Activated CD8-positive, alpha-beta memory T cell treated with anti-CD3 and anti-CD28 coated beads, Interleukin-2, amount 50 U/mL, for 48 hours (primary cell): ENCODE measurements at places on chromosomes 7 and 10.

- no peak for DNase-seq
These were observed 34.4 kb upstream of the SLC29A4 start for GRCh38 chr7:5248201-5248885.

DNA sequence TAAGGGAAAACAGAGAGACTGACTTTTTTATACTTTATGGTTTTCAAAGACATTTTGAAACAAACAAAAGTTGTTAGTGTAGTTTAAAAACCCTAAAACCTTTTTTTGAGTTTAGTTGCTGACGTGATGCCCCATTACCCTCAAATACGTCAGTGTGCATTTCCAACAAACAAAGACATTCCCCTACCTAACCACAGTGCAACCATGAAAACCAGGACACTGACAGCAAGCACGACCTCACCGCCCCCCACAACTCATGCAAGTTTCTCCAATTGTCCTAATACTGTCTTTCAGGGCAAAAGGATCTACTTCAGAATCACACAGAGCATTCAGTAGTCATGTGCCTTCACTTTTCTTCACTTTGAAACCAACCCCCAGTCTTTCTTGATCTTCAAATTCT, 75.0 kb downstream of the WNT2 start:
- no peak for DNase-seq

DNA sequence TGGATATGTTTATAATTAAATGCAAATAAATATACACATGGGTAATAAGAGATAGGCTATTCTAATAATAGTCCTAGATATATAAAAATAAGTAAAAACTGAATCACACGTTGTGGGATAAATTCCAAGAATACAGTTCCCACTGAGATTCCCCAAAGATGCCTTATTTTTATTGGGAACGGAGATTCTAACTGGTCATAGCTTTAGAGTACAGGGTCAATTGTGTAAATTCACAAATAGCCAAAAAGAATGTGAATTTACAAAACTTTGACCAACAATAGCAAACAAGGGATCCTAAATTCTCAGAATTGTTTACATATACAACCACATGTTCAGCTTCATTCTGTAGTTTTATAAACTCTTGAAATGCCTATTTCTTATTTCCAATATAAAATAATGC, 65.0 kb downstream of the VSTM4 start:
- no peak for DNase-seq

DNA sequence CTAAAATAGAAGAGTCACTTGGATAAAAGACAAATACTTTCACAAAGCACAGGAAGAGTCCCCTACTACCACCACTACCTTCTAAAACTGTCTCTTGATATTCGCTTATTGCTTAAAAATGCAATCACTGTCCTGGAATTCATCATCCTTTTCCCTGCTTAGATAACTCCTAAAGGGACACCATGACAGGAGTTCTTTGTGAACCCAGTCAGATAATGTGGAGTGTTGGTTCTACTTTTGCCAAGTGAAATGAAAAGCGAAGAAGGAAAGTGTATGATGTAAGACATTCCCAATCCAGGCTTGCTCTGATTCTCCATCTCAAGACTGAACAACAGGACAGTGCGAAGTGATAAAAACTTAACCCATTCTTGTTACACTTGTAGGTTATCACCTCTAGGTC, 103.0 kb downstream of the MTERF1 start:
- DNase-seq: no peak

GRCh38 chr10:121260377-121260776, 337.9 kb downstream of the FGFR2 start:
- DNase-seq: no peak

GRCh38 chr7:25846722-25847121, 305.3 kb upstream of the NFE2L3 start:
- no peak for DNase-seq

- DNase-seq: no peak
These were observed 169.1 kb downstream of the EGFR start for GRCh38 chr7:55187701-55188491.

DNA sequence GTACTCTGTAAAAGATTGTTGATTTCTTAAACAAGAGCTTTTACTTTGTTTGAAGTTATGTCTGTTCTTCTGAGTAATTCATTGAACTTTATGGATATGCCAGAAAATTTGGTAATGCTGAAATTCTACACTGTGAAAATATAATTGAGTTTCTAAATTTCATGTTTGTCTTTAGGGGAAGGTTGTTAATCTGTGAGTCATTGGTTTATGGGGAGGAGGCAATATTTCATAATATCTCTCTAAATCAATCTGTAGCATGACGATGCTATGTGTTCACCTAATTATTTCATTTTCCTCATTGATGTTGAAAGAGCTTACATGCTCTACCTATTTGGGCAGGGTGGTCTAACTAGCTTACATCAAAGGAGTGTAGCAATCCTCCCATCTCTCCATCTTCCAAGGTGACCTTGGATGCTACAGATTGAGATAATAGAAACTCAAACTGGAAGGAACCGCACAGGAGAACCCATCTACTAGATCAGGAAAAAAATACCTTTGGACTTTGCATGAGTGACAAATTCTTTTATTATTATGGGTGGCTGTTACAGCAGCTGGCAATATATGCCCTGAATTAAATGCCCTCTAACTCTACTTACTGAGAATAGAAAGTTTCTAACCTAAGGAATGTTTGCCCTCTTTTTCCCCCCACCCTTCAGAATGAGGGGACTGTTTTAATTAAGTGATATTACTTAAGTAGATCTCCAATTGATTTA, 8.4 kb upstream of the SNX13 start:
- DNase-seq: no peak

DNA sequence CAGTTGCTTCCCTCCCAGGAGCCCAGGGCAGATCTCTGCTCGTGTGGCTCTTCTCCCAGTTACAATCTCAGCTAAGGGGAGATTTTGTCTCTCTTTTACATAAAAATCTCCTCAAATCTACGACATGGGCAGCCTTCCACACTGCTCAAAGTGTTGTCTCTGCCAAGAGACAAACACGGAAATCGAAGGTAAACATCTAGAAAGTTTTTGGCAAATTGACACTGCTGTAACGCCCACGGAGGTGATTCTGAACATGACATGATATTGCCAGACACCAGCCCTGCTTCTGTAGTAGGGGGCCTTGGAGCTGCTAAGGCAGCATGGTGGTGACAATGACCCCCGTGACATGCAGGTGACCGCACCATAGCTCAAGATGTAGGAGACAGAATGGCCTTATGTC, 128.3 kb downstream of the CCDC3 start:
- DNase-seq: no peak

GRCh38 chr7:108464743-108465142, 8.5 kb upstream of the NRCAM start:
- no peak for DNase-seq

- no peak for DNase-seq
These were observed 30.5 kb downstream of the TACC2 start for GRCh38 chr10:122019414-122019975.

GRCh38 chr10:45464958-45465567, 91.0 kb downstream of the ALOX5 start:
- DNase-seq: peak; percentile 85

GRCh38 chr7:99385564-99385963, 11.0 kb downstream of the ARPC1B start:
- no peak for DNase-seq

- DNase-seq: peak; percentile 13
These were observed 131.2 kb upstream of the UNC5B start for GRCh38 chr10:71081229-71081560.

GRCh38 chr7:155471718-155472117, 13.8 kb downstream of the EN2 start:
- DNase-seq: no peak

DNA sequence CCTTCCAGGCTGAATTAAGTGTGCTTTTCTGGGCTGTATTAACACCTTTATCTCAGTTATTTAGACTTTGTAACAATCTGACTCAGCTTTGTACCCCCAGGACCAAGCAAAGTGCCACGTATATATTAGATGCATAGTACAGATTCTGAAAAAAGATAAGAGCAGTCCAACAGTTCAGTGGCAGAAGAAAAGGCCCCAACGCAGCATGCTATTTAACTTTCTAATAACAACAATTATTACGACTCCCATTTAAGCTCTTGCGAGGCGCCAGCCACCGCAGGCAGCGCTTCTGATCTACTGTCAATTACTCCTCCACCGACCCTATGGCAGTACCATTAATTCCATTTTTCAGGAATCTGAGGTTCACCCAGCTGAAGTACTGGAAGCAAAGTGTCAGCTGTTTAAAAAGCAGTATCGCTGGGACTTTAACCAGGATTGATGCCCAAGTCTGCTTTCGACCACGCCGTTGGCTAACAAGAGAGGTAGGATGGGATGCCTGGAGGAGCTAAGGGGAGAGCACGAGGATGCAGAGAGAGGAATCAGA, 638 bp downstream of the LIPA start:
- DNase-seq: no peak

GRCh38 chr7:79507131-79507530, 53.7 kb upstream of the MAGI2 start:
- no peak for DNase-seq

DNA sequence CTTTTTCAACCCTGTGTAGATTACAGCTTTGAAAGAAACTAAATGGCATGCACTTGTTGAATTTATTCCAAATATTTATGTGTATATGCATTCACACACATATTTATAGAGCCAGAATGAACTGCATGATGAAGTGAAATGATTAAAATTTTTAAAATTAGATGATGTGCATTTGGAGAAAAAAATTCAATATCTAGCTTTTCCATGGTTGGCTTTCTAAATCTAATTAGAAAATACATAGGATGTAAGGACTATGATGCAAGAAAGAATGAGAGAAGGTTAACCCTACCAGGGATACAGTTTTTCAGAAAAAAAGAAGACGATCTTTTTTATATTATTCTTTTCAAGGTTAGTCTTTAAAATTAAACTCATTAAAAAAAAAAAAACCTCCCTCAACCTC, 204.5 kb downstream of the TRIL start:
- no peak for DNase-seq

- DNase-seq: no peak
These were observed 15.6 kb downstream of the SMKR1 start for GRCh38 chr7:129517931-129518330.

DNA sequence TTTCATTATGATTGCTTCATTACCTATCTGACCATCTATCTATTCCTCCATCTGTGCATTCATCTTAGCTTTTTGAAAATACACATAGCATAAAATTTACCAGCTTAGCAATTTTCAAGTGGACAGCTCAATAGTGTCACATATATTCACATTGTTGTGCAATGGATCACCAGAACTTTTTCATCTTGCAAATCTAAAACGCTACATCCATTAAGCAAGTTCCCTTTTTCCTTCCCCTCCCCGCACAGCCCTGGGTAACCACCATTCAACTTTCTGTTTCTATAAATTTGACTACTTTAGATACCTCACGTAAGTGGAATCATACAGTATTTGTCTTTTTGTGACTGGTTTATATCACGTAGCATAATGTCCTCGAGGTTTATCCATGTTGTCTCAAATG, 78.0 kb upstream of the ADRB1 start:
- no peak for DNase-seq

- DNase-seq: no peak
These were observed 6.7 kb downstream of the PNLIPRP2 start for GRCh38 chr10:116627386-116627933.

GRCh38 chr7:108124820-108125219, 5.3 kb downstream of the LAMB4 start:
- no peak for DNase-seq

DNA sequence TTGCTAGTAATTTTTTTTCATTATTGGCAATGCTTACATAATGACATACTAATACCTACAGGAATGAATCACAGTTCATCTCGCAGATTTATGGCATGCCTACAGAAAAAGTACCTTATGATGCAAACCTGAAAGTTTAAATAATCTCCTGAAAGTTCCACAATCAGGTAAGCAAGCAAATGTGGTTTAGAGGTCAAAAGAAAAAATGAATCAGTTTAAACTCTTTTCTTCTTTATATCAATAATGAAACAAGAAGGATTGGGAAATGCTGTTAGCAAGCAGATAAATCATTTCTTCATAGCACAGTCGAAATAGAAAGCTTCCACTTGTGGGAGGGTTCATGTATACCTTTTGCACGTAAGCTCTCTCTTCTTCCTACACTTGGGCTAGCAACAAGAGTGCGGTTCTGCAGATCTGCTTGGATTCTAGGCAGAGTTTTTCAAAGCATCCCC, 53.7 kb upstream of the MTPN start:
- DNase-seq: no peak

DNA sequence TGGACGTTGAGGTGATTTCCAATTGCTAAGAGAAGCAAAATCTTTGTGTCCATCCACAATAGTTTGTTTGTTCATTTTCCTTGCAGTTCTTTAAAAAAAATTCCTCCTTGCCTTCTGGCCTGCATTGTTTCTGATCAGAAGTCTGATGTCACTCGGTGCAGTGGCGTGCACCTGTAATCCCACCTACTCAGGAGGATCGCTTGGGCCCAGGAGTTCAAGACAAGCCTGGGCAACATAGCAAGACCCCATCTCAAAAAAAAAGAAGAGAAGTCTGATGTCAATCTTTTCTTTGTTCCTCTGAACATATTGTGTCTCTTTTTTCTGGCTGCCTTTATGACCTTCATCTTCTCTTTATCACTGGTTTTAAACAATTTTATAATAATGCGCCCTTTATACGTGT, 13.5 kb upstream of the OCM start:
- no peak for DNase-seq

- DNase-seq: no peak
These were observed 140.3 kb downstream of the ABCA13 start for GRCh38 chr7:48311464-48312100.

- DNase-seq: peak; percentile 46
These were observed 429.0 kb upstream of the MTPN start for GRCh38 chr7:136405931-136406777.

DNA sequence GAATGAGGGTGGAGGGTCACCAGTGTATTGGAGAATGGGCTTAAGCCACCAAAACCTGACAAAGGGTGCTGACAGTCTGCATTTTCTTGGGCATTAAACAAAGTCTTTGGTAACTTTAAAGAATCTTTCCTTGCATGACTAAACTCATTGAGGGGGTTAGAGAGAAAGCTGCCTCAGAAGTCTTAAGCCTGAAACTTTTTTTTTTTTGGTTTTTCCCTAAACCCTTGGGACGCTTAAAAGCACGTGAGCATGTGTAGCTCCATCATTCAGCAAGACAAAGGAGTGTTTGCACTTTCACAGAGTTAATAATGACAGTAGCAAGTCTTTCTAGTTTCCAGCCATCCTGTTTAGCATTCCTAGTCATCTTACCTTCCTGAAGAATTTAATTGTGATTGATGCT, 110.7 kb downstream of the LRMDA start:
- no peak for DNase-seq

- no peak for DNase-seq
These were observed 13.6 kb downstream of the NKX1-2 start for GRCh38 chr10:124436191-124436638.

- DNase-seq: no peak
These were observed 218.0 kb upstream of the IGFBP3 start for GRCh38 chr7:46139079-46139478.
